ENCODE measurements at places on chromosomes 16 and 17. TPM values are rescaled to one million over a fixed set of nuclear protein-coding genes. Genes with fewer than 3 reads are reported as not detected.

Gene PARD6A
- total RNA-seq, result 18.7 TPM

Gene TP53TG3F
- total RNA-seq, result not detected

Gene GHDC
- total RNA-seq, result 5.3 TPM

Gene EFTUD2
- total RNA-seq, result 102 TPM

Gene HOXB5
- not detected for total RNA-seq

Gene CCT6B
- total RNA-seq, result 2.4 TPM

Gene PMM2
- 23.2 TPM for total RNA-seq

Gene TBC1D3C
- not detected for total RNA-seq

Gene TEFM
- total RNA-seq, result 12.8 TPM

Gene TP53TG3C
- not detected for total RNA-seq

Gene EVI2A
- total RNA-seq, result not detected

Gene HSD17B2
- not detected for total RNA-seq

Gene UTS2R
- 7.2 TPM for total RNA-seq

Gene GNAO1
- total RNA-seq, result 250 TPM

Gene TMC7
- 2.5 TPM for total RNA-seq

Gene TBC1D10B
- total RNA-seq, result 85.2 TPM

Gene PITPNM3
- total RNA-seq, result 1.4 TPM

Gene MARVELD3
- 0.25 TPM for total RNA-seq

Gene ENO3
- total RNA-seq, result 62.1 TPM

Gene HSPB9
- total RNA-seq, result 0.44 TPM

Gene ABCC6
- total RNA-seq, result 2.7 TPM

Gene ABCA6
- 1.6 TPM for total RNA-seq

Gene KRT32
- total RNA-seq, result not detected

Gene MEFV
- not detected for total RNA-seq
